Activated CD8-positive, alpha-beta memory T cell treated with anti-CD3 and anti-CD28 coated beads for 1 hour (primary cell): ENCODE measurements at places on chromosomes 2 and 18.
A peak's percentile ranks its signal among the peaks of the same experiment; 100 is the strongest.

DNA sequence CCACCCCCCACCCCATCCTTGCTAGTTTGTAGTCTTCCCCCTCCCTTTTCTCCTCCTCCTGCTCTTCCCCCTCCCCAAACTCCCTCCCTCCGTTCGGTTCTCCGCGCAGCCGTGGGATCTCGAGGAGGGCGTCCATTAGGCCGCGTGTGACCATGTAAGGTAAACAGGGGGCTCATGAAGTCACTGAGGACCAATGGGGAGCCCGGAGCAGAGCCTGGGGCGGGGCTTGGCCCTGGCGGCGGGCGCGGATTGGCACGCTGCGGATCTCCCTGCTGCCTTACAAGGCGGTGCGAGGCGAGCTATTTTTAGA lies 246 bp upstream of the KLF7 start:
- DNase-seq, result peak; percentile 90

DNA sequence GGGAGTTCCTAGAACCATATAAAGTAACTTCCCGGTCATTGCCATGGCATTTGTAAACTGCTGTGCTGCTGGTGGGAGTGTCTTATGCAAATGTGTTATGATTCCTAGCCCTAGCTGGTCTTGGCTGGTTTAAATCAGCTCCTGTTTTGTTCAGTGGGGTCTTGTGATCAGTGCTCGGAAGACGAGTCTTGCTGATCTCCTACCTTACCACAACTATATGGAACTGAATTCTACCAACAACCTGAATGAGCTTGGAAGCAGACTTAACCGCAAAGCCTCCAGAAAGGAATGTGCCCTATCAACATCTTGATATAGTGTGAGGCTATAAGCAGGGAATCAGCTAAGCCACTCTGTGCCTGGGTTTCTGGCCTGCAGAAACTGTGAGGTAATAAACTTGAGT lies 33.5 kb downstream of the POLE4 start:
- DNase-seq, result no peak

- DNase-seq, result no peak
Observed at GRCh38 chr2:100042562-100042961, 99.8 kb downstream of the AFF3 start.

GRCh38 chr18:50853863-50854271 lies 25.1 kb upstream of the ME2 start:
- no peak for DNase-seq

DNA sequence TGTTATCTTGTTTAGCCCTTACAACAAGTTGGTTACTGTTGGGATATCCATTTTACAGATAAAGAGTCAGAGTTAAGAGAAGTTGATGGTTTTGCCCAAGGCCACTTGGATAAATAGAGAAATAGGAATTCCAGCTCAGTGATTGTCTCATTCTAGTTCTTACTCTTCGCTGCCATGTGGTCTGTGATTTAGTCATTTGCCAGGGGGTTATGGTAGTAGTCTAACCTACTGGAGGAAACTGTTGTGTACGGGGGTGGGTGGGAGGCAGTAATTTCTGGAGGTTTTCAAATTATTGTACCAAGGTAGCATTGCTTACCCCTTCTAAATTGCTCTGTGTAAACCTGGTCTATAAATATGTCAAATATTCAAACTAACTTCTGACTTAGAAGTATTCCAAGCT lies 110.4 kb downstream of the MAP2 start:
- DNase-seq, result no peak

- no peak for DNase-seq
Observed at GRCh38 chr18:12296457-12296856, 11.6 kb upstream of the TUBB6 start.

DNA sequence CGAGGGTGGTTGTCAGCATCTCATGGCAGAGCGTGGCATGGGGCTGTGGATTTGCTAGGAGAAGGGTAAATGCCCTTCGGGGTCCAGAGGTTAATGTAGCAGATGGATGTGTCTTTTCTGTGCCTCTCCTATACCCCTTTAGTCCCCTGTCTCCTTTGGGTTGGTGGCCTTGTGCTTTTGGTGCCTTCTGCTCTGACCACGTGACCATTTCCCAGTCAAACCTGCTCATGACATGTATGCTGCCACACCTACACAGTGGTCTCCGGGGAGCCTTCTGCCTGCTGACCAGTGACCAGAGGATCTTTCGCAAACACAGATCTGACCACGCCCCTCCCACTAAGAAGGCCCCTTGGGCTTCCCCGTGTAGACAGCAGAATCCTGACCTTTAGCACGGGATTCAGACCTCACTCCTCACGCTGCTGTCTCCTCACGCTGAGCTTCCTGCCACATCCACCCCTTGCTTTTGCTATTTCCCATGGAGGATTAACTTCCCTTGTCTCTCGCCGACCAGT lies 116.2 kb downstream of the ACOXL start:
- DNase-seq, result no peak

- DNase-seq, result no peak
Observed at GRCh38 chr2:162058973-162059668, 14.9 kb downstream of the DPP4 start.

- no peak for DNase-seq
Observed at GRCh38 chr2:12436483-12436882, 280.3 kb upstream of the TRIB2 start.

DNA sequence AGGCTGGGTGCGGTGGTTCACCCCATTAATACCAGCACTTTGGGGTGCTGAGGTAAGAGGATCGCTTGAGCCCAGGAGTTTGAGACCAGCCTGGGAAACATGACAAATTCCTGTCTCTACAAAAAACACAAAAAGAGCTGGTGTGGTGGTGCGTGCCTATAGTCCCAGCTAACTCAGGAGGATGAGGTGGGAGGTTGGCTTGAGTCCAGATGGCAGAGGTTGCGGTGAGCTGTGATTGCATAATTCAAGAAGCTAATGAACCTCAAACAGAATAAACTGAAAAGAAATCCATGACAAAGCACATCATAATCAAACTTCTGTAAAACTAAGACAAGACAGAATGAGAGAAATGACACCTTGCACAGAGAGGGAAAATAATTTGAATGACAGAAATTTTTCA lies 54.8 kb downstream of the SEMA4F start:
- DNase-seq, result no peak

- DNase-seq, result no peak
Observed at GRCh38 chr18:55416791-55417190, 171.2 kb downstream of the TCF4 start.

GRCh38 chr2:14398641-14399040 lies 233.9 kb upstream of the LRATD1 start:
- DNase-seq, result no peak

DNA sequence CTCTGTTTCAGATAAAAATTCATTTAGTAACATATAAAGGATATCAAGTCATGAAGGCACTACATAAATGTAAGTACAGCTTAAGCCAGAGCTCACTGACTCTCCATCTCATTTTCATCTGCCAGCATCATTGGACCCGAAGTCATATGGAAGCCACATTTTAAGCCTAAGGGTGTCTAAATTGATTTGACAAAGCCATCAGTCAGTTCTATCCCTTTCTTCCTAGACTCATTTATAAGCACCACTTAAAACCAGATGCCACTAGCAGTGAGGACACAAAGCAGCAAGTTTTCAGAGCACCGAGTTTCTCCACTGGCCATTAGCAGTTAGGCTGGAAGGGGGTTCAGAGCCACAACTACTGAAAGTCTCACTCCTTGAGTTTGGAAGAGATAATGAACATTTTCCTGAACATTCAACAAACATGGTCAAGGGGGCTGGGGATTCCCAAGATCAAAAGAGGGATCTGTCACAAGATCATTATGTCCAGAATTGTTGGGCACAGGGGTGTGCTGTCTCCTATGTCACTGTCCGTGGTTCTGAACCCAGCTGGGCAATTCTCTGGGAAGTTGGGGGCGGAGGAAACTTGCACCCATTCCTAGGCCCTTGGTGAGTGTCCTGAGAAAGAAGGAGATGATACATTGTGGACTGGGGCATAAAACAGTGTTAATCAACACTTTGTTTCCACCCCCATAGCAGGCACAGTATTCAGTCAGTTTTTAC lies 158.5 kb upstream of the LMAN1 start:
- no peak for DNase-seq

GRCh38 chr2:16813593-16813992 lies 148.0 kb upstream of the CYRIA start:
- DNase-seq, result no peak

DNA sequence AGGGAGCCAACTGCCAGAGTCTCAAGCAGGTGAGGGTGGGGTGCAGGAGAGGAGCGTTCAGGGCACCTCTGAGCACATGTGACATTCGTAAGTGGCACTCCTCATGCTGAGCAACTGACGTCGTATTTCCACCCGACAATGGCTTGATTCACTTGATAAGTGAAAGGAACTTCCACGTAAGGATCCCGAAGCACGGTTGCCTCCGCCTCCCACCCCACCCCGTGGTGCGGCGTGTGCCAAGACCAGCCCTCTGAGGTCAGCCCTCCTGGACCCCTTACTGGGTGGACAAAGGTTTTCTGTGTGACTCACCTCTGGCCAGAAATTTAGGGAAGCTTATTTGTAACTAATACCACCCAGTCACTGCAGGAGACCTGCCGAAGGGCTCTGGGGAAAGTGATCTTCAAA lies 59.9 kb downstream of the AGAP1 start:
- DNase-seq, result no peak

- no peak for DNase-seq
Observed at GRCh38 chr18:73881396-73881917, 266.2 kb downstream of the FBXO15 start.

DNA sequence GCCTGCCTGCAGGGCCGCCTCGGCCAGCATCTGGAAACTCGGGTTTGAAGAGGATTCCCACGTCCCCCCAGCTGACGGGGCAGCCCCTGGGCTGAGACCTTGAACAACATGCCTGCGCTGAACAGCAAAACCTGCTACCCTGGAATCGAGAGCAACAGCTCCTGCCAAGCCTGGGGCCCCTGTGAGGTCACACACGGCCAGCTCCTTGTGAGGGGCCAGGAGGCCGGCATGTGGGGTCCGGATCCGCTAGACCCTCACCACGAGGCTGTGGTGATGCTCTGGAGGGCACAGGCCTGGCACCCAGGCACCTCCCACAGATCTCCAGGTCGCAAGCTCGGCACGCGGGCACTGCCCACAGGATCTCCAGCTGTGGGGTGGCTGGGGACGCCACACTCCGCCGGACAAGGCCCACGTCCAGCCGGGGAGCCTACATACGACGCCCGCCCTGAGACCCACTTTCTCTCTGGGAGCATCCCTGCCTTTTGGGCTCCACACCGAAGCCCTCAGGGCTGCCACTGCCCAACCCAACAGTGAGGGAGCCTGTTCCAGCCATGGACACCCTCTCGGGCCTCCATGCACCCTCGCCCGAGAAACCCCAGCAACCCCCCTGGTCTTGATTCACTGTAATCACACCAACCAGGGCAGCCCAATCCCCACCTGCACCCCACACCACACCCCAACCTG lies 34.1 kb downstream of the SLC66A2 start:
- no peak for DNase-seq

- DNase-seq, result no peak
Observed at GRCh38 chr2:117858336-117858735, 43.8 kb downstream of the DDX18 start.

DNA sequence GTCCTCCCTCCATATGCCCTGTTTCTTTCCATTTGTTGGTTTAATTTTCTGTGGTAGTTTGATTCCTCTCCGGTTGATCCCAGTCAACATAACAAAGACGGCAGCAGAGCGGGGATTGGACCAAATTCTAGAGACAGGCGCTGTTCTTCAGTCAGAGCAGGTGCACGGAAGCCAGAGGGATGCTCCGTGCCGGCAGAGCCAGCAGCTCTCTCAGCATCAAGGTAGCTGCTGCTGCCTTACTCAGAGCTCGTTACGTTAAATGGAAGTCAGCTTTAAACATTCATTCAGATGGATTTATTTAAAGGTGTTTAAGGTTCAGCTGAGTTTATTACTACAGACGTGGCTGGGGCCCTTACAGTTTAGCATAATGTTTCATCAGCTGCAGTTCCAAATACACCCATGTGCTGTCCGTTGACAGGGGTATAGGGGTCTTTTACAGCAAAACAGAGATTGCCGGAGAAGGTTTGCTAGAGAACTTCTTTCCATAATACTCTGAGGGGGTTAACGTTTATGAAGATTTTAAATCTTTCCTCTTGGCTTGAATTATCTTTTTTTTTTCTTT lies 497.2 kb upstream of the PIK3C3 start:
- no peak for DNase-seq

DNA sequence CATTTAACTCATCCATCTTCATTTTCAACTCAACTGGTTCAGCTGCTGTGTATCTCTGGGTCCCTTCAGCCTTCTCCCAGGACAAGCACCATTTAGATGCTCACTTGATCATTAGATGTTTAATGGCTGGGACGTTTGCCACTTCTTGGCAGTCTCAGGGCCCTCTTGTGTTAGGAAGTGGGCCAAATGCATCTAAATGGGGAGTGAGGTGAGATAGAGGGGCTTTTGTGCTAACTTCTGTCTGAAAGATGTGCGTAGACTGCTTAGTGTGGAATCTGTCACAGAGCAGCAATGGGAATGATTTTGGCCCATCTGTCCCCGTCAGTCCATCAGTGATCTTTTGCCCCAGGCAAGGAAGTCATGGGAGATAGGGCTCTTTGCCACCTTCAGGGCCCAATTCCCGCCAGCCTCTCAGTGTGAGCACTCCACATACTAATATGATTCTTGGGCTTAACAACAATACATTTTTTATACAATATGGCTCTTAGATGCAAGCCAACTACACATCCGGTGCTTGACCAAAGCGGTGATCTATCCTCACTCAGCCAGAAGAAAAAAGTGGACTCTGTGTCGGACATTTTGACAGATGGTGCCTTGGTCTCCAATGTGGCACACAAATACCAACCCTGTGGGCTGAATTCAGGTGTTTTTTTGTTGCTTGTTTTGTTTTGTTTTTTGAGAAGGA lies 95.7 kb upstream of the EPC2 start:
- no peak for DNase-seq

DNA sequence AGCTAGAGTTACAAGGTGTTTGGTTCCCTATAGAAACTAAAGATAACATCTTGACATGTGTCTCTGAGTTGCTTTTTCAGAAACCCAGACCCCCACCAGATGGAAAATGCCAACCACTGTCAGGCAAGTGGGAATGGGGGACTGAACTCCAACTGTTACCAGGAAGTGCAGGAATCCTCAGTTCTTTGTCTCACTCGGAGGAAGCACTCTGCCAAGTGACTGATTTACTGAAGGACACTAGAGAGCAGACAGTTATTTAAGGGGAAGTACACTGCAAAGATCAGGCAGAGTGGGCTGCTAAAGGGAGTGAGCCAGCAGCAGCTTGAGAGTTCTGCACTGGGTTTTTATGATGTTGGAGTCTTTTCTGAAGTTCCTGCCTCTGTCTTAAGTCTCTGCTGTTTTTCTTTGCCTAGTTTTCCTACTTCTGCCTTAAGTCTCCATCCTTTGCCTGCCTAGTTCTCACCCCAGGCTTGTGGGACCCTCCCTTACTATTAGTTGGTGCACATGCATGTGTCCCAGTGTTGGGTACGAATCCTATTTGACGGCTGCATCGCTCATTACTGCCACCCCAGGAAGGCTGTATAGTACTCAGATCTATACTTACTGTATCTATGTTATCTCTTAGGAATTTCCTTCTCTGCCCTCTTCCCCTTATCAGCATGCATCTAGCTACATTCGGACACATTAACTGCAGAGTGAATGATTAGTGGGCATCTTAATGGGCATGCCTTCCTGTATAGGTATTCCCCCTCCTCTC lies 97.1 kb downstream of the TEX51 start:
- DNase-seq, result no peak
